ENCODE measurements at places on chromosomes 5 and 9.

DNA sequence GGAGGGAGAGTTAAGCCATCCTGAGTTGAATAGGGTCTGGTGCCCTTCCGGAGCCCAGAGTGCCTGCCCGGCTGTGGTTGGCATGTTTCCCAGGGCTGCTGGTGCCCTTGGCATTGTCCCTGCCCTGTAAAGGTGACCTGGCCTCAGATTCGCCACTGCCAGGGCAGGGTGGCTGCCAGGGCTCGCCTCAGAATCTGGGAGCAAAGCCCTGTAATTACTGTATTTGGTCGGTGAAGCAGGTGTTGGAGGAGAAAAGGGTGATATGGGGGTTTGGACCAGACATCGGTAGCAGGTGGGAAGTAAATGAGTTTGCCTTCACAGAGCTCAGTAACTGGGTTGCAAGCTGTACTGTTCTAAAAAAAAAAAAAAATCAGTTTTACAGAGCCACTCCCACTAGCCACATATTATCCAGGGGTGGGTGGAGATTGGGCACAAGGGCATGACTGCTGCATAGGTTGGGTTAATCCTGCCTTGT, 47.6 kb downstream of the RGS3 start:
- DNase-seq = no peak

DNA sequence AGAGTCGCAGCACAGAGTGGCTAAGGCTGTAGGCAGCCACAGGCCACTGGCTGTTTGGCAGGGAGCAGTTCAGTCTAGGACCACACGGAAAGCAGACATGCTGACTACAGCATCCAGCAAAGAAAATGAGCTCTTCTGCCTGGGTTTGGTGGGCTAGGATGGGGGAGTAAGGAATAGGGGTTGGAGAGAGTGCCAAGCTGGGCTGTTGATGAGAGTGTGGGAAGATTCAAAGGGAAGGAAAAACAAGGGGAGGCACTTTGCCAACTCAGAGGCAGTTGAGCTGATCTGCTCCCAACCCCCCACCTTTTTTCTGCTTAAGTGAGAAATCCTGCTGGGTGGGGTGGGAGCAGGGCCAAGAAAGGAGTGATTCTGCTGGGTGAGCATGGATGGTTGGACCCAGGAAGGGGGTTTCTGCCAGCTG, 35.9 kb downstream of the SVEP1 start:
- DNase-seq = no peak

- no peak for DNase-seq
These were observed 308.3 kb downstream of the SLIT3 start for GRCh38 chr5:168992687-168993086.

DNA sequence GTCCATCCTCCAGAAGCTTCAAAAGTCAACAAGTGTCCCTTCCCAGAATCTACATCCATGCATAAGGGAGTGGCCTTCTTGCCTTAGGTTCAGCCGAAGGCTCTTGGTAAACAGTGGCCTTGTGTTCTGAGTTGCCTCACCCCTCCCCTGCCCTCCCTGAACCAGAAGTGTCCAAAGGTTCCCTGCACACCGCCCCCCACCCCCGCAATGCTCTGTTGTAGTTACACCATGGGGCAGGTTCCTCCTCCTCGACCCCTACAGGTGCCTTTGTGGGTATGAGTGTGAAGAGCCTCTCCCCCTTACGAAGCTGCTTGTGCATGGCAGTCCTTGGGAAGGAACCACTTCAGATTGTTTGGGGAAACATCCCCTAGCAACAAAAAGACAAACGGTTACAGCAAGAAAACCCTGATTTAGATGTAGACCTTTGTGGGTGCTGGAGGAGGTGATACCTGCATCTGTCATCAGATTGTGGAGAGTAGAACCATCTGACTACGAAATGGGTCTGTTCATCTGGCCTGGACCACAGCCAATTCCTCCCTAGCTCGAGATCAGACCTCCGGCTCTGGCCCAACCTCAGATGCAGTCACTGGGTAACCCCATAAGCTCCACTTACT, 7.1 kb downstream of the SPACA9 start:
- DNase-seq = no peak

- no peak for DNase-seq
These were observed 189.5 kb downstream of the SEMA5A start for GRCh38 chr5:9356351-9356825.

GRCh38 chr9:114202849-114203248, 47.5 kb downstream of the COL27A1 start:
- DNase-seq = no peak

DNA sequence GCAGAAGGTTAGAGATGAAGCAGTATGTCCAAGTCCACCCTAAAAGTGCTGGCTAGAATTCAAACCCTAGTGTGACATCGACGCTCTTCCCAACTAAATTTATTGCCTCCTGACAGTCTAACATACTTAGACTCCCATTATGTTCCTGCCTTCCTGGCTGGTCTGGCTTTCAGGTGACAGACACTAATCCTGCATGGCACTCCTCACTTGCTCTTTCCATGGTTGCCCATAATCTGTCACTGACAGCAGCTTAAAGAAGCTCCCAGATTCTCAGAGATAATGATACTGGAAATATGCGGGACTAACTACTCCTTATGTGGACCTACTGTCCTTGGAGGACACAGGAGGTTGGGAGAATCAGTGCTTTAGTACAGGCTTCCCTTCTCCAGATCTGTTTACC, 41.7 kb upstream of the HTR1A start:
- no peak for DNase-seq

GRCh38 chr5:134595458-134595838, 37.2 kb downstream of the SAR1B start:
- DNase-seq = no peak

- DNase-seq = no peak
These were observed 498.2 kb downstream of the CDH12 start for GRCh38 chr5:22354956-22355355.

- no peak for DNase-seq
These were observed 938 bp downstream of the LPAR1 start for GRCh38 chr9:111037356-111037707.

DNA sequence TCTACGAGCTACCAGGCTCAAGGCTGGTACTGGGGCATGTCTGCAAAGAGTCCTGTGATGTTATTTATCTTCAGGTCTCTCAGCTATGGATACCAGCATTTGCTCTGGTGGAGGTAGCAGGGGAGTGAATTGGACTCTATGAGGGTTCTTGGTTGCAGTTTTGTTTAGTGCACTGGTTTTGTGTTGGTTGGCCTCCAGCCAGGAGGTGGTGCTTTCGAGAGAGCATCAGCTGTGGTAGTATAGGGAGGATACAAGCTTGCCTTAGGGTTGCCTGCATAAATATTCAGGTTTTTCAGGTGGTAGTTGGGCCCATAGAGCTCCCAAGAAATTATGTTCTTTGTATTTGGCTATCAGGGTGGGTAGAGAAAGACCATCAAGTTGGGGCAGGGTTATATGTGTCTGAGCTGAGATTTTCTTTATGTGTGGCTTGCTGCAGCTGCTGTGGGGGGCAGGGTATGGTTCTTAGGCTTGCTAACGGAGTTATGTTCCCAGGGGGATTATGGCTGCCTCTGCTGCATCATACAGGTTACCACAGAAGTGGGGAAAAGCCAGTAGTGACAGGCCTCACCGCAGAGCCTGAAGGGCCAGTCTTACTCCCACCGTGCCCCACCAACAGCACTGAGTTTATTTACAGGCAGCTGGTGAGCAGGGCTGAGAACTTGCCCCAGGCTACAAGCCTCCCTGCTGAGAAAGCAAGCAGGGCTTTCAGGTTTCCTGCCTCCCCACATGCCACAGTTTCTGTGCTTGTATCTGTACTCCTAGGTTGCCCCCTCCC, 9.7 kb upstream of the RIOK2 start:
- DNase-seq = no peak

GRCh38 chr5:18675041-18675440, 1040.8 kb downstream of the TAF11L14 start:
- no peak for DNase-seq

All from H54 (cell line).